ENCODE measurements at places on chromosomes 4 and X.

DNA sequence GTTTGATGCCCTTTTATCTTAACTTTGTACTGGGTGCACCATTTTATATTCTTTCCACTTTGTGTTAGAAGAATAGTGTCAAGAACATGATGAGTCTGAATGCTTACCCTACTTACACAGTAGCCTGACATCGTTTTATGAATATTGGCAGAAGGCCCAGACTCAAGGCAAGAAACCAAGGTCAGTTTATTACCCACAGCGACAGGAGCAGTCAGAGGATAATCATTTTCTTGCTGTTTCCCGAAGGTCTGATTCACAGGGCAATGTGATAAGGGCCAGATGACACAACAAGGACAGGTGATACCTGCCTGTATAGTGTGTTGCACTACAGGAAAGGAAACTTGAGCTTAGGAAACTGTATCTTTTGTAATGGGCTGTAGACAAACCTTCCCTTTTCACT lies 417.4 kb downstream of the SPOCK3 start:
- no peak for DNase-seq

DNA sequence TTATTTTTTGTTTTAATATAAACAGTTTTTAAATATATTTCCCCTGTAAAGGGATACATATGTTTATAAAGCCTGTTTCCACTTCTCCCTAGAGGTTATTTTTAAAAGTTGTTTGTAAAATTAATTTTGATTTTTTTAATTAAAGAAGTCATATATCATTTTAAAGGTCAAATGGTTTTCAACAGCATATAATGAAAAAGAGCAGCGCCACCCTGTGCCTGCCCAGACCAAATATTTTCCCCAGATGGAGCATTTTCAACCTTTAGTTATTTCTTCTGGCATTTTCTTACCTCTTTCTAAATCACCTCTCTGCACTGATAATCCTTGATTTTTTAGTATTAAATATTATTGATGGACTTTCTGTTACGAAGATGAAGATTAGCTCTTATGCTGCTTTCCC lies 21.0 kb downstream of the MSX1 start:
- DNase-seq: no peak

DNA sequence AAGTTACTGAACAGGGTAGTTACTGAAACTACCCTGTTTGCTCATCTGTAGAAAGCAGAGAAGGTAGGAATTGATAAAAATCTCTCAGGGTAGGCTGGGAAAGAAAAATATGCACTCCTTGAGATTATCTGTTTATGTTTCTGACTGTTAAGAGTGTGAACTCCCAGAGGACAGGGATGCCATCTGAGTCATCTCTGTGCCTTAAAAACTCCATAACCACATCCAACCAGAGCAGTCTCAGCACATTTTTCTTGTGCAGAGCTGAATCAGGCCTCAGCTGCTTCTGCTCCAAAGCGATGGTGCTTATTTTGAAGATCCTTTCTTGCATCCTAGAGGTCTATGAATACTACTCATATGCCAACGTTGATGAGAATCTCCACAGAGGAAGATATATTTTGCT lies 9.9 kb downstream of the CENPVL3 start:
- no peak for DNase-seq

GRCh38 chrX:53383376-53384076 lies 38.9 kb downstream of the SMC1A start:
- no peak for DNase-seq

- no peak for DNase-seq
These were observed 93.9 kb downstream of the PTPN13 start for GRCh38 chr4:86688026-86688425.

GRCh38 chrX:14673764-14674163 lies 144.4 kb downstream of the GLRA2 start:
- DNase-seq: no peak

GRCh38 chrX:68177542-68177941 lies 255.8 kb downstream of the OPHN1 start:
- DNase-seq: no peak

GRCh38 chr4:73309211-73309610 lies 50.6 kb upstream of the ANKRD17 start:
- DNase-seq: no peak

Data from stimulated activated CD4-positive, alpha-beta T cell treated with anti-CD3 and anti-CD28 coated beads, TNF-alpha, amount 100 ng/mL, for 4 hours (primary cell).